ENCODE measurements at places on chromosomes 7 and 10.

DNA sequence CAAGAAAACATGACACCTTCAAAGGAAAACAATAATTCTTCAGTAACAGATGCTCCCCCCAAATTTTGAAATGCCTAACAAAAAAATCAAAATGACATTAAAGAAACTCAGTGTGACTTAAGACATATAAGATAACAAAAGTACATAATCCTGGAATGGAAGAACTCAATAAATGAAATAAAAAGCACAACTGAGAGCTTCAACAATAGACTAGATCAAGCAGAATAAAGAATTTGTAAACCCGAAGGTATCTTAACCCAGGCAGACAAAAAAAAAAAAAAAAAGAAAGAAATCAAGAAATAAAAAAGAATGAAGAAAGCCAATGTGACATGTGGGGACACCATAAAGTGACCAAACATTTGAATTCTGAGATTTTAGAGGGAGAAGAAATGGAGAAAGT, 27.7 kb upstream of the LRRD1 start:
- DNase-seq: no peak

GRCh38 chr10:101014966-101015581, 15.5 kb downstream of the LZTS2 start:
- no peak for DNase-seq

DNA sequence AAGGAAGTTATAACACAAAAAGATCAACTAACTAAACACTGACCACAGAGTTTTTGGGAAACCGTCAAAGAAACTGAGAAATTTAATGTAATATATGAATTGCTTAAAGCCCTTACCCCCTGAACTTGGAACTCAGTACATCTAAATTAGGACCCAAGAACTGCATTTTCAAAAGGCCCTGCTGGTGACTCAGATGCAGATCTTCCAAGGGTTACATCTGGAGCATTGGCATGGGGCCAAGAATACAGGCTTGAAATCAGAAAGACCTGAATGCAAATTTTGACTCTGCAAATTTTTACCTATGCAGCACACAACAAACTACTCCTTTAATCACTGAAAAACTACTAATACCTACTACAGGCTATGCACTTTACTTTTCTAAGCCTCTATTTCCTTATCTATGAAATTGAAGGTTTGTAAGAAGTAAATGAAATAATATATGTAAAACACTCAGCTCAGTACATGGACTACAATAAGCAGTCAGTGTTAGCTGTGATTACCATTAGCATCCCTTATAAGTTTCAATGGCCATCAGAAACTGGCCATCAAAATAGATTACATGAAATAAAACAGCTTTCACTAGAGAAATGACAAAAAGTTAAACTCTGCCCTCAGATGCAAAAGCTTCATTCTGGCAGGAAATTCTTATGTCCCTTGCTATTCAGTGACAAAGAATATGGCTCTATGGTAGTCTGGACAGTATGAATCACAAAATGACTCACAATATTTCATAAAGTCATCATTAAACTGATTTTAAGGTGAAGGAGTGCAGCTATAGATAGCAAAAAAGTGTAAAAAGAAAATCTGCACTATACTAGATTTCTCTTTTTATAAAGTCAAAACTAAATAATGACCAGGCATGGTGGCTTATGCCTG, 43.6 kb downstream of the NSUN6 start:
- no peak for DNase-seq

DNA sequence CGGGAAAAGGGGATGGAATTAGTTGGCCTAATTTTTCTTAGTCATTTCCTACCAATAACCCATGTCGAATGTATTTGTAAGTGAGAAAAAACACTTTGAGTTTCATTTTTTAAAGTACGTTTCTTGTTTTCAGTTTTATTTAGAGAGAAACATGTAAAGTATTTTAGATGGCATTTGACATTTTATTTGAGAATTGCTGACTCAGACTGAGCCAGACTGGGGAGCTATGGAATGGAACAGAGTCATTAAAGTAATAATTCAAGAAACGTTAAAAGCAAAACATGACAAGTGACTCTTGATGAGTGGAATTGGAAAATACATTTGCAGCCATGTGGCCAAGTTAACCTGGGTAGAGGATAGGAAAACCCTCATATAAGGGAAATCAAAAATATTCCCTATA, 286.1 kb upstream of the NPSR1 start:
- DNase-seq: no peak

DNA sequence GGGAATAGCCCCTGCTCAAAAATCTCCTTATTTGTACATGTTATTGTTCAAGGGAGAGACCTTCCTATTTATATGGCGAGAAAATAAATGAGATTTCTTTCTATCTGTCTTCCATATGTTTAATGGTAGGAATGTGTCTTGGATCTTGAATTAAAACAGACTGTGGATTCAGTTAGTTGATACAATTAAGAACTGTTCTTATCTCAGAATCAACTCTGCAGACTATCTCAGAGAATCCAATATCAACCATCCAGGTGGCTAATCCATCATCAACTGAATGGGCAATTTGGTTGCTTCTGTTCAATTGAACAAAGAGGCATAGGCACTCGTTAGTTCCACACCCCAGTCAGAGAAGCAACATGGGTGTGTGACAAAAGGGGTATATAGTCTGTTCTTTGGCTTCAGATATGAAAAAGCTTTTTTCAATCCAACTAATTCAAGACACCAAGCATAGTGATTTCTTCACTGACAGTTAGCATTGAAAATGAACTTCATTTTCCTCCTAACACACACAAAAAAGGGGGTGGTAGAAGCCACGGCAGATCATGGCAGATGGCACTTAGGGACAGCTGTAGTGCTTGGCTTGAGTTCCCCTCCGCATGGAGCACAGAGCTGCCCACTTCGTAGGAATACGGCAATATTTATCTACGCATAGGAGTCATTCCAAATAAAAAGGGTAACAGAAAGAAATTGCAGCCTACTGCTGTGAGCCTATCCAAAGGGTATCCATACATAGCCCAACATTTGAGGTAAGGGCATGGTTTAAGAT, 135.9 kb downstream of the KIAA1217 start:
- DNase-seq: no peak

GRCh38 chr7:288671-289101, 1.3 kb upstream of the FOXL3 start:
- DNase-seq: no peak

GRCh38 chr7:150377196-150377595, 1.9 kb upstream of the ZNF775 start:
- DNase-seq: no peak

DNA sequence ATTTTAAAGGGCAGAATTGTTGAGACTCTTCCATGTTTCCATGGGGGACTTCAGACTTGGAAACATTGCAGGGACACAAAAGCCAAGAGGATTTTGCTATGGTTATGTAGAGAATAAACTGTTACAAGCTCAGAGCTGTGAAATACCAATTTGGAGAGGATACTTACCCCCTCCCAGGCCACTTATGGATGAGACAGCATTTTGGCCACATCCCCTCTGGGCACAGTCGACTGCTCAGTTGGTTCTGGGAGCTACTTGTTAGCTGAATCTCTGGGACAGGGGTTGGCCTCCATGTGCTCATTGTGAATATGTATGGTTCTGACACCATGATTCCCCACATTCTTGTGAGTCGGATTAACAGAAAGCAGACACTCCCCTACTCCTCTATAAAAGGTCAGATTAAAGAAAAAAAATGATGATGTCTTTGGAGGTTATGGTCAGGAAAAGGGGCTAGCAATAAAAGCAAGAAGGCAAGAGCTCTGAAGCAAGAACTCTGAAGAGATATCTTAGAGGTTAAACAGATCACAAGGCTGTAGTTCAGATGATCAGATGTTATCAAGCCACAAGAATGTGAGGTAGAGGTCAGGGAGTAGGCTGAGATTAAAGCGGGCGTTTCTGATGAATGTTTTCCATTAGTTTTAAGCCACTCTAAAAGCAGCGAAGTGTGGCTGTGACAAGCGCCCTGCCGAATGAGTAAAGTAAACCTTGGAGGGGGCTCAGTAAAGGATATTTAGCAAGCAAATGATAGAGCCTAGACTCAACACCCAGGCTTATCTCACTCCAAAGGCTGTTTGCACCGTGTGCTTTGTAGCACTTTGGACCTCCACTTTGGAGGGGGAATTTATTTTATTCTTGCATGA, 17.2 kb downstream of the STAMBPL1 start:
- no peak for DNase-seq

GRCh38 chr10:71396711-71397295, at the start of gene CDH23:
Gene CDH23 (plus strand): TSS chr10:71396920. CDS start chr10:71439832, 42,912 bp downstream.
- no peak for DNase-seq

GRCh38 chr10:97659589-97659988, 19.1 kb downstream of the PI4K2A start:
- no peak for DNase-seq

GRCh38 chr7:149753375-149754233, 19.8 kb downstream of the ZNF467 start:
- no peak for DNase-seq

DNA sequence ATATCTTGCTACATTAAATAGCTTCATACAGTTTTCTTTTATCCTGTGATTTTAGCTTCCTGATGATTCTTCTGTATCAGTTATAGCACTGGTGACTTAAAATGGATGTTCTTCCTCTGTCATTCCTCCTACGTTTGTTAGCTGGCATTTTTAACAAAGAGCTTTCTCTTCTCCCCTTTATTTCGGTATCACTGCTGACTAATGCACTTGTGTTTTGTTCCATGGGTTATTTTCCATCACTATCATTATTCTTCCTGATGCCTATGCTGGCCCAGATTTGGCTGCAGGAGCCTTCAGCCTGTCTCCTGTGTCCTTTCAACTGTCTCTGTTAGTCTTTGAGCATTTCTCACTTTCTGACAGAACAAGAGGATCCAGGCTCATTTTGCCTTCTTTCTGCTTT, 13.1 kb downstream of the BMS1 start:
- DNase-seq: no peak

- DNase-seq: no peak
These were observed 58.2 kb upstream of the NRP1 start for GRCh38 chr10:33392706-33393105.

DNA sequence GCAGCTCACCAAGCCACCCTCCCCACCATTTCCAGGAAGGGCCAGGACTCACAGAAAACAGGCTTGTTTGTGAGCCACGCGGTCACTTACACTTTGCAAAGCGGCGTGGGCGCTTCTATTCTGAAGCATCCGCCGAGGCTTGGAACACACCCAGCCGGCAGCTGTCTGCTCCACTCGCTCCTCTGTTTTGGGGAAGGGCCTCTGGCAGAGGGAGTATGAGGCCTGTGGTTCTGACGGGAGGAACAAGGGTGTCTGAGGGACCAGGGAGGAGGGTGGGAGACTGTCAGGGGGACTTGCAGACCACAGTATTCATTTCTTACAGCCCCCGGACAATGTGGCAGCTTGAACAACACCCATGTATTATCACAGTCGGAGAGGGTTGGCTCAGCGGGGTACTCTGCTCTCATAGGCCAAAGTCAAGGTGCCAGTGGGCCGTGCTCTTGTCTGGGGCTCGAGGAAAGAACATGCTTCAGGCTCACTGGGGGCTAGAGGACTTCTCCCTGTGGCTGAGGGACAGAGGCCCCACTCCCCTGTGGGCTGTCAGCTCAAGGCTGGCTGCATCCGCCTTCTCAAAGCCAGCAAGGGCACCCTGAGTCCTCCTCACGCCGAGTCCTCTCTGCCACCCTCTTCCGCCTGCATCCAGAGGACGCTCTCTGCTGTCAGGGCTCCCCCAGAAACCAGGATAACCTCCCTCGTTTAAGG, 60.4 kb upstream of the FAM20C start:
- no peak for DNase-seq

DNA sequence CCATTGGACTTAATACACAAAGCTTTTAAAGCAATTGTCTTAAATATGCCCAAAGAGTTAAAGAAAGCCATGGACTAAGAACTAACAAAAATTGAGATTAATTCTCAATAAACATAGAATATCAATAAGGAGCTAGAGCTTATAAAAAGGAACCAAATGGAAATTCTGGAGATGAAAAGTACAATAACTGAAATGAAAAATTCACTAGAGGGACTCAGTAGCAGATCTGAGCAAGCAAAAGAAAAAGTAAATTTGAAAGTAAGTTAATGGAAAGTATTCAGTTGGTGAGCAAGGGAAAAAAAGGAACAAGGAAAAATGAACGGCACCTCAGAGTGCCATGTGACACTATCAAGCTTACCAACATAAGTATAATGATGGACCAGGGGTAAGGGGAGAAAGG, 209.8 kb downstream of the FZD1 start:
- DNase-seq: no peak

DNA sequence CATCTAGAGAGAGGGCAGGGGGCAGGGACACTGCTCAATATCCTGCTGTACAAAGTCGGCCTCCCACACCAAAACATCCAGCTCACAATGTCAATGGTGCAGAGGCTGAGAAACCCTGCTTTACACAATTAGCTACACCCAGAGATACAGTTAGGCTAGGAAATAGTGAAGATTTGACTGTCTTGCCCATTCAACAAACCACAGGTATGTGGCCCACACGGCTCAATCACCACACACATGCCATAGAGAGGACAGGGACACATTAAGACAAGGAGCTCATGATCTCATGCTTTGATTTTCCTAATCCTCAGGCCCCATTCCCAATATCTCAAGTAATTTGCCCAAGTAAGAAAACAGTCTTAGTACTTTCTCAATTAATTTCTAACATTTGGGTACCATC, 110.4 kb downstream of the OSBPL3 start:
- DNase-seq: no peak

DNA sequence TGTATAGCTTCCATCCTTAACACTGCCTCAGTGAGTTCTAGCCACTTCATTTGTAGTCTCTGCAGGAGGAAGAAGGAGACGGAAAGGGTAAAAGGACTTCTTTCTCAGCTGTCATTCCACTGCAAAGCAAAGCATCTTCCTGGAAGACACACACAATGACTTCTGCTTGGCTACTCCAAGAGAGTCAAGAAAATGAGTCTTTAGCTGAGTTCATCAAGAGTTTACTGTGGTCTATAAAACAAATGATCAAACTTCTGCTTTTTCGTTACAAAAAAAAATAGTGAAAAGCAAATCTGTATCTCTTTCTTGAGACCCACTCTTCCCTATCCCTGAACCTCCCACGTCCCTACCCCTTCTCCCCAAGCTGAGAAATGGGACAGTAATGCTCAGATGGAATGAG, 205.0 kb upstream of the AHR start:
- DNase-seq: no peak

DNA sequence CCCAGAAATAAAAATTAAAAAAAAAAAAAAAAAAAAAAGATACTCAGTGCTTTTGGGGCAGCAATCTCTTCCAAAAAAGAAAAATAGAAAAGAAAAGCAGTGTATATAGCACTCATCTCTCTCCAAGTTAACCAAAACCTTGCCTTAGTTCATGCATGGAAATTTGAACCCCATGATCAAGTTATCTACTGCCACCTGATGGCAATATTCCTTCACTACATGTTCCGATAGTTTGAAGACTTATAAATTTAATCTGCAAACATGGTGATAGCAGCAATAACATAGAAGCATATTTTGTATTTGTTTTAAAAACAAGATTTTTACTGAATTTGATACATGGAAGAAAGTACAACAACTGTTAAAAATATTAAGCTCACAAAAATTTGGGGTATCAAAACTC, 48.6 kb upstream of the SLIT1 start:
- peak; percentile 14 for DNase-seq

- DNase-seq: no peak
These were observed 40.5 kb downstream of the AMZ1 start for GRCh38 chr7:2728316-2729030.

Measured in LNCaP clone FGC (cell line).